ENCODE measurements at places on chromosomes 2 and 18. TPM values are rescaled to one million over a fixed set of nuclear protein-coding genes. Genes with fewer than 3 reads are reported as not detected.

DNA sequence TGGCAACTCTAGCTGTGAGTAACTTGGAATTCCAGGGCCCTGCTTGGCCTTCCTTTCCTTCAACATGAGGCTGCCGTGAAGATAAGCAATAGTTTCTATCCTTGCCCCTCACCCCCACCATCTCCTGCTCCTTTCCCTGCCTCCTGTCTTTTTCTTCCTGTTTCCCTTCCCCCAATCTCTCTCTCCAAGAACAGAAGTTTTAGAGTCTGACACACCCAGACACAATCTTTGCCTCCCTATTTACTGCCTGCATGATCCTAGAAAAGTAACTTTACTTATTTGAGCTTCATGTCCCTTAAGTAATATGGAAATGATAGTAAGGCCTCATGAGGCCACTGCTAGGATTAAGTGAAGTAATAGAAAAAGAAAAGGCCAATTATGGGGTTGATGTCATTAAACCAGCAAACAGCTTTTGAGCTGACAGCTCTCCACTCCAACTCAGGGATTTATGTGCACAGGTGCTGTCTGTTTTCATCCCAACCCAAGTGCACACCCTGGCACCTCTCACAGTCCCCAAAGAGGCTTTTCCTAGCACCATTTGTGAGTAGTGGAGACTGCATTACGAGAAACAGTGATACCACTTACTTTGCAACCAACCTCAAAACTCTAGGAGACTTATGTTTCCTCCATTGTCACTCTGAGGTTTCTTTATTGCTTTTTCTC is 123.7 kb upstream of the SIX3 start:
- no peak for DNase-seq

PCARE gene
- total RNA-seq = not detected

BMP10 gene
- not detected for total RNA-seq

DNA sequence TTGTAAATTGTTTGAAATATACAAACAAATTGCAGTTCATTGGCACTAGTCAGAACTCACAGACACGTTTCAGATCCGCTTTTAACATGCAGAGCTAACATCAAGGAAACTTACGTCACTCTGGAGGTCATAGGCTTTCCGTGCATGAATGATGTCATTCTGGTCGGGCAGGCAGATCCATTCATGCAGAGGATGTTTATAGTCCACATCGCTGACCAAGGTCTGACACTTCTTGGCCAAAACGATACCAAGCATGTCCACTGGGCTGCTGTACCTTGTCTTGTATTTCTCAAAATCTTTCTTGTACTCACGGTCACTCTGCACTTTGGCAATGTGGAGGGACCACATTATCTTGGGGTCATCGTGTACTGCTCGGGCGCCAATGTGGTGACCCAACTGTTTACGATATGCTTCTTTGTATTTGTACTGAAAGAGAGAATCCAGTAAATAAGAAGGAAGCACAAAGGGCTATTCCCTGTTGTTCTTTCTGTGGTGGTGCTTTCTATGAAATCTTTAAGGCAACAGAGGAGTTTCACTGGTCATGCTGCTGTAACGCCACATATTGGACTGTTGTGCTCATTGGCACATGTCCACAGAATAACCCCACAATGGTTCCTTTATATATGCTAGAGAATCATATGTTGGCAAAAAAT is 114.8 kb downstream of the NEB start:
- no peak for DNase-seq

CMPK2 gene
- total RNA-seq = 18.8 TPM

All from spleen (tissue), 13 donors.